MCF 10A (cell line): ENCODE measurements at places on chromosomes 1 and 21. TPM values are rescaled to one million over a fixed set of nuclear protein-coding genes. Genes with fewer than 3 reads are reported as not detected.
A peak's percentile ranks its signal among the peaks of the same experiment; 100 is the strongest.

DNA sequence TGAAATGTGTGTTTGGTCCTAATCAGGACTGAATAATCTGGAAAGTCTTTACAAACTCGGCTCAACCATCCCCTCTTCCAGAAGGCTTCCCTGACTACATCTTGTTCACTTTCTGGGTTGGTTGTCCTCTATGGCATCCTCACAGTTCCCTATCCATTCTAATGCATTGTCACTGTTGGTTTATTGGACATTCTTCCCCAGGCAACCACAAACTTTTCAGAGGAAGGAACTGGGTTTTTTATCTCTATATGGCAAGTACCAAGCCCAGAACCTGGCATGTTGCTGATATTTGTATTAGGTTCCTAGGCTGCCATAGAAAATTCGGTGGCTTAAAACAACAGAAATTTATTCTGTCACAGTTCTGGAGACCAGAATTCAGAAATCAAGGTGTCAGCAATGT is 363.5 kb upstream of the ST6GALNAC5 start:
- no peak for DNase-seq
- no peaks in the 10 kb centered on the region for H3K27me3 ChIP-seq
- H3K27ac ChIP-seq = no peak overlapping the region
- H3K36me3 ChIP-seq = no peaks in the 10 kb centered on the region
- no peaks in the 10 kb centered on the region for H3K4me1 ChIP-seq

- peaks cover 5% of the 10 kb centered on the region for H3K36me3 ChIP-seq
- H3K4me3 ChIP-seq = no peak overlapping the region
- DNase-seq = no peak
- H3K27ac ChIP-seq = no peak overlapping the region
- no peaks in the 10 kb centered on the region for H3K27me3 ChIP-seq
- H3K4me1 ChIP-seq = peaks cover 5% of the 10 kb centered on the region
Observed at GRCh38 chr1:2633936-2634491, 1.2 kb upstream of the MMEL1 start.

Gene FCAMR
- not detected in 2 replicates for total RNA-seq

- no peaks in the 10 kb centered on the region for H3K4me1 ChIP-seq
- DNase-seq = no peak
- no peak overlapping the region for H3K27ac ChIP-seq
- no peak overlapping the region for H3K4me3 ChIP-seq
- no peaks in the 10 kb centered on the region for H3K27me3 ChIP-seq
- no peaks in the 10 kb centered on the region for H3K36me3 ChIP-seq
Observed at GRCh38 chr1:233960386-233960785, 55.9 kb downstream of the SLC35F3 start.

DNA sequence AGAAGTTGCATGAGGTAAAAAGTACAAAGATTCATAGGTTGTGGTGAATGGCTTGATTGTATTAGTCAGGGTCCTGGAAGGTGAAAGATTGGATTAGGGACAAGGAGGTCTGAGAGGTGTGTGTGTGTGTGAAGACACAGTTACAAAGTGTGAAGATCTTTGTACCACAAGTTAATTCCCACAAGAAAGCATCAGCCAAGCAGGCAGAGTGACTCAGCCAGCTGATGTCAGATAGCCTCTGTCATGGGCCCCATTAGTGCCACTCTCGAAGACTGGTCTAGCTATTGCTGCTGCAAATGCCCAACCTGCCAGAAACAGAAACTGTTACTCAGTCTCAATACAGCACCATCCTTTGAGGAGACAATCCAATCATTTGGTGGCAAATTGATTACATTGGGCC is 96.5 kb downstream of the DTL start:
- H3K4me1 ChIP-seq = no peaks in the 10 kb centered on the region
- no peak overlapping the region for H3K4me3 ChIP-seq
- DNase-seq = no peak
- no peaks in the 10 kb centered on the region for H3K36me3 ChIP-seq

DNA sequence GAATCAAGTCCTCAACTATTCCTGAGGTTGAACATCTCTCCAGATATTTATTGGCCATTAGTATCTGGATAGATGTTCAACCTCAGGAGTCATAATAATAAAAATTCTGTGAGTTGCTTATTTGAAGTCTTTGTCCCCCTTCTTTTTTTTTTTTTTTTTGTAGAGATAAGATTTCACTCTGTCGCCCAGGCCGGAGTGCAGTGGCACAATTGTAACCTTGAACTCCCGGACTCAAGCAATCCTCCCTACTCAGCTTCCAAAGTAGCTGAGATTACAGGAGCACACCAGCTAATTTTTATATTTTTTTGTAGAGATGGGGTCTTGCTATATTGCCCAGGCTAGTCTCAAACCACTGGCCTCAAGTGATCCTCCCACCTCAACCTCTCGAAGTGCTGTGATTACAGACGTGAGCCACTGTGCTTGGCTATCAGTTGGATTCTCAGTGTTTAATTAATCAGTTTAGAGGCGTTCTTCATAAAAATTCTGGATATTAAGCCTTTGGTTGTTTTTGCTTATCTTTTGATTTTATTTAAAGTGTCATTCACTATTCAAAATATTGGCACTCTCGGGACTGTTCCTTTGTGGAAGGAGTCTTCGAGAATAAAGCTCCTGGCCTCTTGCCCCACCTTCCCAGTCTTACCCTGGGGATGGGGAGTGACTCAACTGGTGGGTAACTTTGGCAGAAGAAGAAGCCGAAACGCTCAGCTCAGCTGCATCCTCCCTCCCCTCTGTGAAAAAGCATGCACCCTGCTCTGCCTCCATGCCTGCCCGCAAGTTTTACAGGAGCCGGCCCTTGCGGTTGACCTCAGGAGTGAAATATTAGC is 11.2 kb upstream of the HYI start:
- H3K27me3 ChIP-seq = no peaks in the 10 kb centered on the region
- no peak overlapping the region for H3K27ac ChIP-seq
- peaks cover 2% of the 10 kb centered on the region for H3K36me3 ChIP-seq
- no peak for DNase-seq

GRCh38 chr1:171222936-171223335 is 25.4 kb upstream of the FMO1 start:
- DNase-seq = no peak
- no peaks in the 10 kb centered on the region for H3K36me3 ChIP-seq
- no peaks in the 10 kb centered on the region for H3K27me3 ChIP-seq
- H3K4me3 ChIP-seq = no peak overlapping the region

DNA sequence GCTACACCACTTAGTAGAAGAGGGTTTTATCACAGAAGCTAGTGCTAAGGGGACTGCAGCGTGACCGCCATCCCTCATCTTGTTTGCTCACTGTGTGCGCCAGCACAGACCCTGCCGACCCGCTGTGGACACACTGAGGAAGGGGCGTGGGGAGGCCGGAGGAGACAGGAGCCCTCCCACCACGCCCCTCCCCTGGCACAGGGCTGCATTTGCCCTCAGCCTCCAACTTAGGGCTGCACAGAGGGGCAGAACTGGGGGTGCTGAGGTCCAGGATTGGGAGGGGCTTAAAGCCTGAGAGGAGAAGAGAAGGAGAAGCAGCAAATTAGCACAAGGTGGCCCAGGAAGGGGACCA is 37.2 kb downstream of the RRP1 start:
- H3K4me3 ChIP-seq = no peak overlapping the region
- H3K27ac ChIP-seq = peak overlapping the region; percentile 19
- H3K27me3 ChIP-seq = peaks cover 22% of the 10 kb centered on the region
- no peaks in the 10 kb centered on the region for H3K36me3 ChIP-seq
- DNase-seq = no peak

DNA sequence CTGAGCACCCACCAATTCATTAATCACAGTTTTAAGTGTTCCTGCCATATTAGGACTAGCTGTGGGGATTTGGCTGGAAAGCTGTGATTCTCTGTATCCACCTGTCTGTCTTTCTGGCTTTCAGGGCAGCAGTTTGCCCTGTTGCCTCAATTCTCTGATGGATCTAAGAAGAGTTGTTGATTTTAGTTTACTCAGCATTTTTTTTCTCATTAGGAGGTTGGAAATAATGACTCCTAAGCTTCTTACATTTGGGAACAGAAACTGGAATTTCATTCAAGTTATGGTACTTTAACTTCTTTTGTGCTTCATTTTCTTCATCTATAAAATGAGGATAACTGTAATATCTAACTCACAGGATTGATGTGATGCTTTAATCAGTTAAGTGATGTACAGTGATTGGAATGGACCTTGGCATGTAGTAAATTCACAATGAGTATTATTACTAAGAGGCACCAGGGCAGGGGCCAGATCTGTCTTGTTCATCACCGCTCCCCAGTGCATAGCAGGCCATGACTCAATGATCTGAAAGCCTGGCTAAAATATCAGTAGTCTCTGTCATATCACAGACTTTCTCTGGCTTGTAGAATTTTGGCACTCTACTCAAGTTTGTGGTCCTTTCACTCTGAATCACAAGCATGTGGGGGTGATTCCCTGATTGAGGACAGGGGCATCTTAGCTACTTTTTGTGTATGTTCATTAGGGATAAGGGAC is 51.4 kb upstream of the GREM2 start:
- no peaks in the 10 kb centered on the region for H3K36me3 ChIP-seq
- H3K4me3 ChIP-seq = no peak overlapping the region
- H3K4me1 ChIP-seq = no peaks in the 10 kb centered on the region
- DNase-seq = no peak
- no peak overlapping the region for H3K27ac ChIP-seq
- H3K27me3 ChIP-seq = no peaks in the 10 kb centered on the region

DNA sequence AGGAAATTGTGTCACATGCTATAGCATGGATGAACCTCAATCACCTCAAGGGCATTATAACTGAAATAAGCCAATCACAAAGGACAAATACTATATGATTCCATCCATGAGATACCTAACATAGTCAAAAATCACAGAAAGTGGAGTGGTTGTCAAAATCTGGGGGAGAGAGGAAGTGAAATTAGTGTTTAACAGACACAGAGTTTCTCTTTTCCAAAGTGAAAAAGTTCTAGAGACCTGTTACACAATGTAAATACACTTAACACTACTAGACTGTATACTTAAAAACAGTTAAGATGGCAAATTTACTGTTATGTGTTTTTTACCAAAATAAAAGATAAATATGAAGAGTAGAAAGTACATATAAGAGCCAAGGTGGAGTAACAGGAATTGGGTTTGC is 31.8 kb downstream of the ZNF644 start:
- no peak for DNase-seq
- no peak overlapping the region for H3K4me3 ChIP-seq
- peaks cover 28% of the 10 kb centered on the region for H3K4me1 ChIP-seq
- H3K27ac ChIP-seq = no peak overlapping the region
